Fibroblast of villous mesenchyme (primary cell): ENCODE measurements at places on chromosomes 5 and 9. TPM values are rescaled to one million over a fixed set of nuclear protein-coding genes. Genes with fewer than 3 reads are reported as not detected.

Gene DRD1
- under 0.01 TPM in 2 replicates for total RNA-seq

Gene TICAM2
- 6.9 and 7.1 TPM in 2 replicates for total RNA-seq

Gene TSC1
- total RNA-seq = 51.9 and 65.2 TPM in 2 replicates

Gene SPINK7
- not detected in 2 replicates for total RNA-seq

Gene FBN2
- total RNA-seq = 81.6 and 137 TPM in 2 replicates

Gene SEC61B
- total RNA-seq = 94.7 and 119 TPM in 2 replicates

Gene SLC45A2
- total RNA-seq = under 0.01 TPM in 1 of 2 replicates, not detected in the other

Gene TTF1
- 5.2 and 6.9 TPM in 2 replicates for total RNA-seq

Gene DNM1
- total RNA-seq = 15.5 and 36.1 TPM in 2 replicates
